SHP77 treated with DMSO at 0.1 percent for 48 hours (cell line): ENCODE measurements at places on chromosomes 1 and 21.
A peak's percentile ranks its signal among the peaks of the same experiment; 100 is the strongest.

GRCh38 chr1:14800500-14801076 is 202.1 kb downstream of the KAZN start:
- DNase-seq = no peak

- DNase-seq = peak; percentile 11
Observed at GRCh38 chr1:219660666-219661463, 48.0 kb upstream of the ZC3H11B start.

DNA sequence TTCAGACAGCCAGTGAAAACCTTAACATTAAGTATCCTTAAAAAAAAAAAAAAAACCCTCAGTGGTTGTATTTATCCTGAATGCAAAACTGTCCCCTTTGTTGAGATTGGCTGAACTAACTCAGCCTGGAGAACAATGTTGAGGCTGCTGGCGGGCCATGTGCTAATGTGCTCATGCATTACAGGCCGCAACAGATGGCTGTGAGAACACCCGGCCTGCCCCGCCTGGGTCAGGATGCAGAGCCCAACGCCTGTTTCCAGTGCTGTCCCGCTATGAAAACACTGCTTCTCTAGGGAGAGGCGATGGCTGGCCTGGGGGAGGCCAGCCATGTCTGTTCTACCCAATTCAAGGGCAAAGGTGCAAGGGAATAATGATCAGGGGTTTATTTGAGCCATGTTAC is 13.8 kb downstream of the OLIG2 start:
- DNase-seq = no peak

DNA sequence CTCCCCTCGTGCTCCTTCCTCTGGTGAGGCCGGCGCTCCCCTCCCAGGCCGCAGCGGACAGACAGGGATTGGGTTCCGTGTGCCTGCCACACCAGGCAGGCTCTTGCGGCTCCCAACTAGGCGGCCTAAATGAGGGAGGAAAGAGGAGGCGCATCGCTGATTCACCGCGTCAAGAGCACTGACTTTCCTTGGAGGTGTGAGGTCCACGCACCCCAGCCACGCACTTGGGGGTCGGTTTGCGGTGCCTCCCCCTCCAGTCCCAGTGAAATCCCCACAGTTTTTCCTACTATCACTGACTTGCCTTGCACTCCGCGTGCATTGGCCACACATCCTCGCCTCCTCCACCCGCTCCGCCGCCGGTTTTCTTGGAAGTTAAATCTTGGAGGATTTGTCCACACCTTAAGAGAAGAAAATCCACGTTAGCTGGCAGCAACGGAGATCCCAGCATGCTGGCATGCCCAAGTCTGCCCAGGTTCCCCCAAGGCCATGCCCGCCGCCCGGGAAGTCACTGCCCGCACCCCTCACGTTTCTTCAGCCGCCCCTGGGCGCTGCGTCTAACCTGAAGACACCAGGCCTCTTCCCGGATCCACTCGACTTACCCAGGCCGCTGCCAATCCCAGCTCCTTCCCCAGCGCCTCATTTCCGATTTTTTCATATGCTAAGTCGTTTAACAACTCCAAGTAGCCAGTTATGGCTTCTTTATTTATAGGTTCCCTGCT is 1.1 kb upstream of the FOXD3 start:
- DNase-seq = no peak

DNA sequence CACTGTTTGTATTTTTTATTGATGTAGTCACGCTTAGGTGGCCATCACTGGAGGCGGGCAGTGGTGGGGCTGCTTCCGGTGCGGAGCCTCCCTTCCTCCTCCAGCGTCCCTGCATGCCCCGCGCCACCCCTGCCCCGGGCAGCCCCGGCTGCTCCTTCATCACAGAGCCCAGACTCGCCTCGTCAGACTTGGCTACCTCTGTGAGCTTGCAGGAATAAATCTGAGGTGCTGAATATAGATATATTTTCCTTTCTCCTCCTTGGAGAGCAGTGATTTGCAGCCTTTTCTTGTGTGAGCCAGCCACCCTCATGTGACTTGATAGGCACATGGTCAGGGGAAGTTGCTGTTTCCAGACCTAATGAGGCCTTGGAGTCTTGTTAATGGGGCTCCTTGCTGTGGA is 412.7 kb upstream of the VAMP3 start:
- no peak for DNase-seq

DNA sequence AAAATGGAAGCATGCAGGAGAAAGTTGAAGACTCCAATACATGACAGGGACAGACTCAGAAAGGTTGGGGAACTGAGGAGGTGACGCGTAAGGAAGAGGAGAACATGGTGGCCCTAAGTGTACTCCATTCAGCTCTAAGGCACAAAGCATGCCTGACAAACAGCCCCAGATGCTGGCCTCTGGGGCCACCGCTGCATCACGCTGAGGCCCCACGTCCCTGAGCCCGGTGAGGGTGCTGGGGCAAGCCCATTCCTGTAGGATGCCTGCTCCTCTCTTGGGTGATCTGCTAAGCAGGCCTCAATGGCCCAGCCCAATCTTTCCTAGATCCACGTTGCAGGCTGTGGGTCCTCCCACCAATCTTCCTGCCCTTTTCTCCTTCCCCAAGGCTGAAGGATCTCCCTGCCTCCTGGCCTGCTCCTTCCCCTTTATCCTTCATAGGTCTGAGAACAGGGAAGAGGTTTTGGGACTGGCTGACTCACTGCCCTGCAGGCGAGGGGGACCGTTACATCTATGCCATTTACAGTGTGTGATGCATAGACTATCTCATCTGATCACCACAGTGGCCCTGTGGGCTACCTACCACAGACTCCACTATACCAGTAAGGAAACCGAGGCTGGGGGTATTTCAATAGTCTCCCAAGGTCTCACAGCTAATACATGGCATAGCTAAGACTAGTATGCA is 16.8 kb upstream of the NID1 start:
- DNase-seq = no peak

DNA sequence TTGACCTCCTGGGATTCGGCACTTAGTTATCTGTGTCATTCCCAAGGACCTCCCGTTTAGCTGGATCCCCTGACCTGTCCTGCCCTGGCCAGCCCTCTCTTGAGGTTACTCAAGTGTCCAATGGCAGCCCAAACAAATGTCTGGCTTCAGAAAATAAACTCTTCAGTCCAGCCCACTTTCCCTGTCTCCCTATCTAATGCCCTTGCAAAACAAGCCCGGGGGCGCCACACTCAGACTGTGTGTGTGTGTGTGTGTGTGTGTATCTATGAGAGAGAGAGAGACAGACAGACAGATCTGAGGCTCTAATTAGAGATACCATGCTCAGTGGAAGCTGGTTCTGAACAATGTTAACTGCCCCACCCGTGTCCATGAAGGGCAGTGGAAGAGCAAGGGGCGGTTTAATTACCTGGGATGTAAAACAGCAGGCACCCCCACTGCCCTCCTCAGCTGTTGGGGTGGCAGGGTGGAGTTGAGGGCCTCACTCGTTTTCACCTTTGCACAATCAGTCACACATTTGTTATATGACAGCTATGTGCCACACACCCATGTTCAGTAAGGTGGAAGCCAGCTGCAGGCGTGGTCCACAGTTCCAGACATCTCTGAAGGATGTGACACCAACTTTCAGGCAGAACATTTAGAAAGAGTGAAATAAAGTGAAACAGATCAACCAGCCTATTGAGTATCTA is 57.4 kb downstream of the B3GALT5 start:
- peak; percentile 15 for DNase-seq

GRCh38 chr1:203173566-203173965 is 2.1 kb downstream of the MYBPH start:
- no peak for DNase-seq

GRCh38 chr1:6134206-6134605 is 45.9 kb downstream of the CHD5 start:
- DNase-seq = no peak
